Stimulated activated CD4-positive, alpha-beta T cell treated with anti-CD3 and anti-CD28 coated beads, Interleukin-2, amount 100 ng/mL, for 24 hours (primary cell): ENCODE measurements at places on chromosomes 11 and 22.

- no peak for DNase-seq
Measured at GRCh38 chr11:62865635-62866034, 15.1 kb upstream of the SLC3A2 start.

DNA sequence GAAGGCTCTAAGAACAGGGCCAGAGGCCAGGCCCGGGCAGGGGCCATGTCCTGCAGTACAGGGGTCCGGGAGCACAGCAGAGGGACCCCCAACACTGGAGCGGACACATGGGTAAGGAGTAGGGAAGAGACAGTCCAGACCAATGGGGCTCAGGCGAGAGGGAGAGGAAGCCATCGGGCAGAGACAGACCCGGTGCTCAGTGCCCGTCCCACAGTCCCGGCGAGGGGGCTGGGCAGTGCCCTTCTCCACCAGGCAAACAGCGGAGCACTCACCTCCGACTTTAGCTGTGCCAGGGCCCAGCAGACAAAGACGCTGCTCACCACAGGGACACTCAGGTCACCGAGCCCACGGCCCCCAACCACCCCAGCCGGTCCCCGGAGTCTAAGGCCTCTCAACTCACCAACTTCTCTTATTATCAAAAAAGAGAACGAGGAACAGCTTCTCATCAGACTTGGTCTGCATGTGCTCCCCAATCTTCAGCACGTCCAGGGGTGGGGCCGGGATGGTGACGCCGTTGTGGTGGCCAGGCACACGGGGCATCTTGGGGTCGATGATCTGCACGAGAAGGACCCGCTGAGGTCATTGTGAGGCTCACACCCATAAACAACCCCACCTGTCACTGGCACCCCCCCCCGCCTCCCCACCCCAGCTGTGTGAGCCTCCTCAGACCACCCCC is 52.3 kb downstream of the BRD1 start:
- DNase-seq = no peak

GRCh38 chr11:11510939-11511338 is 110.9 kb downstream of the GALNT18 start:
- no peak for DNase-seq

DNA sequence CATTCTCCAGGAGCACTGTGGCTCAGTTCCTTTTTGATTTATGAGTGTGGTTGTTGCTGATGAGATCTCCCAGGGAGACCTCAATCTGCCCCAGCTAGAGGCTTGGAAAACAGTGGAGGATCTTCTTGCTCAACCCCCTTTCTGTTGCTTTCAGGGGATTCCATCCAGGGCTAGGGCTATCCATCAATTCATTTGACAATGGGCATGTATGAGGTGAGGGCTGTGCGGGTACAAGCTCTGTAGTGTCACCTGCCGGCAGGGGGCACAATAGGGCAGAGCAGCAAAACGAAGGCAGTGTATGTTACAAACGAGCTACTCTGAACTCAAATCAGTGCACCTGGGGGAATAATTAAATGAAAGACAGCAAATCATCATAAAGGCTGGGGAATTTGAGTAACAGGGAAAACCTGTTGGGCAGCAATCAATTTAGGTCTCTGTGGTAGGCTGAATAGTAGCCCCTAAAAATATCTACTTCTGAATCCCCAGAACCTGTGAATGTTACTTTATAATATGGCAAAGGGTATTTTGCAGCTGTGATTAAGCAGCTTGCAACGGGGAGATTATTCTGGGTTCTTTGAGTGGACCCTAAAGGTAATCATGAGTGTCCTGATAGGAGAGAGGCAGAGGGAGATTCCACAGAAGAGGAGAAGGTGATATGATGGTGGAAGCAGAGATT is 170.3 kb upstream of the ZBED5 start:
- peak; percentile 83 for DNase-seq

DNA sequence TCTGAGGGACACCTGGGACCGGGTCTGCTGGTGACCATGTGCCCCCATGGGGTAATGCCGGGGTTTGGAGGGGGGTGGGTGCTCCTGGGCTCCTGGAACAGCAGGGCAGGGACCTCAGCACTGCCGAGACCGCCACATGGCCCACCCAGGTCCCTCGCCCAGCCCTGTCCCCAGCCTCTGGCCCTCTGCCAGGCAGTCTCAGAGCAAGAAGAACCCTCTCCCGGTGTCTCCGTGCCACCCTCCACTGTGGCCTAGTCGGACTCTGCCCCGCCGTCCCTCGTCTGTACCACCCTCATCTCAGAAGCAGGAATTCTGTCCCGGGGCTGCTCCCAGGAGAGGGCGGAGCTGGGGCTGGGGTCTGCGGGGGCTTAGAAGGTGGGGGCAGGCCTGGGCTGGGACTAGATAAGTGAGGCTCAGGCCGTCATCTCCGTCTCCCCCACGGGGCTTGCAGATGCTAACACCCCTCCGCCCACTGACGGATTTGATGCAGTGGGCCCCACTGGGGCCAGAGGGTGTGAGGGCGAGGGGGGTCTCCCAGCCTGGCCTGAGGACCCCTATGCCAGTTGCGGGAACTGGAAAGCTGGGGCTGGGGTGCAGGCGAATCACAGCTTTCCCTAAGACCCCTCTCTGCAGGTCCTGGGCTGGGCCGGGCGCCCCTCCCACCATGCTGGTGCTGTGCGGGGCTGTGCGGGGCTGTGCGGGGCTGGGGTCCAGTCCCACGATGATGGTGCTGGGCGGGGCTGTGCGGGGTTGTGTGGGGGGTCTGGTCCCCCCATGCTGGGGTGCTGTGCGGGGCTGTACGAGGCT is 1.1 kb downstream of the MUC5AC start:
- no peak for DNase-seq

DNA sequence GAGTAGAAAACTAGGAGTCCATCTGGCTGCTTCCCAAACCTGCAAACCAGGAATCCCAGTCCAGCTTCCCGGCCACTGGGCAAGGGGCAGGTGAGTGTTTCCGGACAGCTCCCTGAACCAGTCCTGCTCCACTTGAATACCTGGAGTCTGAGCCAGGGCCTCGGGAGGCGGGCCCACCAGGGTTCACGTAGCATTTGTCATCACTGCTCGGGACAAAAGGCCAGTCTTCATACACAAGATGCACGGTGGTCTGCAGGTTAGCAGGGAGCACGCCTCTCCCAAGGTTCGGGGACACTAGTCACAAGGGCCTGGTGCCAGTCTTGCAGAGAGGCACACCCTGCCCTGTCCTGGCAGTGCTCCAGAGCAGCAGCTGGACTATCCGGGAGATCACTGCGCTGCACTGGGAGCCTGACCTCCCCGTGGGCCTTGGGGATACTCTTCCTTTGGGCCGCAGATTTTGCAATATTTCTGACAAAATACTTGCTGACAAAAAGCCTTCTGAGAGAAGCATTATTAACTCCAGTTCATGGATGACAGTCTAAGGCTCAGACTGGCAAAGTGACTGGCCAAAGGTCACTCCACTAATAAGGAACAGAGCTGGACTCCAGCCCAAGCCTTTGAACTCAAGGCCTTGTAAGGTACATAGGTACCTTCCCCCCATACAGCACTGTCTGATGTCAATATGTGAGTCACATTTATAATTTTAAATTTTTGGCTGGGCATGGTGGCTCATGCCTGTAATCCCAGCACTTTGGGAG is 25.1 kb downstream of the CD6 start:
- no peak for DNase-seq

DNA sequence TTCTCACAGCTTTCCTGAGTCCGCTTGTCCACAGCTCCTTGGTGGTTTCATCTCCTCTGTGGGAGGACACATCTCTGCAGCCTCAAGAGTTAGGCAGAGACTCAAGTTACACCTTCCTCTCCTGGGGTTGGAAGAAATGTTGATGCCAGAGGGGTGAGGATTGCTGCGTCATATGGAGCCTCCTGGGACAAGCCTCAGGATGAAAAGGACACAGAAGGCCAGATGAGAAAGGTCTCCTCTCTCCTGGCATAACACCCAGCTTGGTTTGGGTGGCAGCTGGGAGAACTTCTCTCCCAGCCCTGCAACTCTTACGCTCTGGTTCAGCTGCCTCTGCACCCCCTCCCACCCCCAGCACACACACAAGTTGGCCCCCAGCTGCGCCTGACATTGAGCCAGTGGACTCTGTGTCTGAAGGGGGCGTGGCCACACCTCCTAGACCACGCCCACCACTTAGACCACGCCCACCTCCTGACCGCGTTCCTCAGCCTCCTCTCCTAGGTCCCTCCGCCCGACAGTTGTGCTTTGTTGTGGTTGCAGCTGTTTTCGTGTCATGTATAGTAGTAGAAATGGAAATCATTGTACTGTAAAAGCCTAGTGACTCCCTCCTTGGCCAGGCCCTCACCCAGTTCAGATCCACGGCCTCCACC is 11.7 kb downstream of the RASD2 start:
- DNase-seq = peak; percentile 82

GRCh38 chr11:19803506-19803998 is 90.9 kb downstream of the NAV2 start:
- DNase-seq = no peak

DNA sequence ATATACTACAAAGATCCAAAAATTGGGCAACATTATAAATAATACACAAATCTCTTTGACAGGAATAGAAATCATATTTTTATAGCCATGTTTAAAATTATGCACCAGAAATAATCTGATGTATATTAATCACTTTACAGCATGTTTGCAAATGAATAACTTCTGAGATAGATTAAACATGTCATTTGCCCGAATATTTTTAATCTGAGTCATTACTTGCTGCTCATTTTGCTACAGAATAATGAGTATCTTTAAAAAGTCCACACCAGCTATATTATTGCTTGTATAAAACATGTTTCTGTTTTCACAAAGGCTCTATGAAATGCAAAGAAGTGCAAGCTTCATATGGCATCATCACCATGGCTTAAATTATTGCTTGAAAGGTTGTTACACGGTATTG is 336.8 kb downstream of the GUCY1A2 start:
- DNase-seq = no peak

DNA sequence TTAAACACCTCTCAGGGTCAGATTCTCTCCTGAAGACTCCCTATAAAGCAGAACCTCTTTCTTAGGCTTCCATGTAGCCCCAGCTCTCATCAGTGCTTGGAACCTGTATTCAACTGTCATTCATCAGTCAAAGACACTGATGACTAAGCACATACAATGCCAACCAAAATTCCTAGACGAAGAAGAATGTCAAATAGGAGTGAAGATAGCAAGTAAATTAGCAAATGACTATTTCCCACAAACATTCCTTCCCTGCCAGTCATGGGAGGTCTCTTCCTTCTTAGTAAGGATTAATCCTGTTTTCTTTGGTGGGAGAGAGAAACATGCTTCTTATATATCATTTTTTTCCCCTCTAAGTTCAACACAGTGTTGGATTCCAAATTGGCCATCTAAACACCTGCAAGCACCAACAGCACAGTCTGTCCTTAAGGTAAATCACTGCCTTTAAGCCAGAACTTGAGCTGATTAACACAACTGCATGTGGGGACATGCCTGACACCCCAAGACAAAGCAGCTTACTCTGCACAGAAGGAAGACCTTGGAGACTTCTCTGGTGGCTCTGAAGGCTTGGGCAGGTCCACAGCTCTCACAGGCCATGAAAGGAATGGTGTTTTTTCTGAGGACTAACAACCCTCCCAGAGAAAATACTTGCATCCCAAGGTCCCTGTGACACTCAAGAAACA is 47.5 kb upstream of the ME3 start:
- DNase-seq = no peak

- no peak for DNase-seq
Measured at GRCh38 chr11:118068945-118069612, 7.8 kb upstream of the TMPRSS4 start.

GRCh38 chr11:77604281-77604680 is 14.5 kb downstream of the AQP11 start:
- no peak for DNase-seq

DNA sequence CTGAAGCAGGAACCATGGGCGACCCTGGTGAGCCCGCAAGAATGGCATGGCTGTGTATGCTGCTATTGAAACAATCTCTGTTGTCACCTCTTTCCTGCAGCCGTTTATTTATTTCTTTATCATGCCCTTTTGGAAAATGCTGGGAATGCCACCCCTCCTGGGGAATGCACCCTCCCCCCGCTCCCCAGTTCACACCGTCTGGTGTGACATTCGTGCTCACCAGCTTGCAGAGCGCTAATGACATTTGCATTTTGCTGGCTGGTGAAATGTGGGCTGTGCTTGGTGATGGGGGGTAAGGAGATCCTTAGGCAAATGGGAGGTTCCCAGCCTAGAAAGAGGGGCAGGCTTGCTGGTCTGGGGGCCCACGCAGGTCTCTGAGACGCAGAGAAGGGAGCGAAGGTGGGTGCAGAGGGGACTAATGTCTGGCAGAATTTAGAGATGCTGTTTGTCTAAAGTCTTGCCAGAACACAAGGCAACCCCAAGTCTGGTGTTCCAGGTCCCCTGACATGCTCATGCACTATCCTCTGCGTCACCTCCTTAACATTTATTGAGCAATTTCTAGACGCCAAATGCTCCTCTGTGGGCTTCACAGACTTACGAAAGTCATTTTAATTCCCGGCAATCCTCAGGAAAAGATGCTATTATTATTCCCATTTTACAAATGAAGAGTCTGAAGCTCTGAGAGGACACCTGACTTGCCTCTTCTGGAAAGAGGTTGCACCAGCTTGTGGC is 91.7 kb downstream of the TP53I11 start:
- DNase-seq = no peak

GRCh38 chr22:36467042-36467810 is 14.2 kb downstream of the TXN2 start:
- no peak for DNase-seq

- DNase-seq = no peak
Measured at GRCh38 chr22:26159886-26160285, 9.4 kb upstream of the SEZ6L start.

DNA sequence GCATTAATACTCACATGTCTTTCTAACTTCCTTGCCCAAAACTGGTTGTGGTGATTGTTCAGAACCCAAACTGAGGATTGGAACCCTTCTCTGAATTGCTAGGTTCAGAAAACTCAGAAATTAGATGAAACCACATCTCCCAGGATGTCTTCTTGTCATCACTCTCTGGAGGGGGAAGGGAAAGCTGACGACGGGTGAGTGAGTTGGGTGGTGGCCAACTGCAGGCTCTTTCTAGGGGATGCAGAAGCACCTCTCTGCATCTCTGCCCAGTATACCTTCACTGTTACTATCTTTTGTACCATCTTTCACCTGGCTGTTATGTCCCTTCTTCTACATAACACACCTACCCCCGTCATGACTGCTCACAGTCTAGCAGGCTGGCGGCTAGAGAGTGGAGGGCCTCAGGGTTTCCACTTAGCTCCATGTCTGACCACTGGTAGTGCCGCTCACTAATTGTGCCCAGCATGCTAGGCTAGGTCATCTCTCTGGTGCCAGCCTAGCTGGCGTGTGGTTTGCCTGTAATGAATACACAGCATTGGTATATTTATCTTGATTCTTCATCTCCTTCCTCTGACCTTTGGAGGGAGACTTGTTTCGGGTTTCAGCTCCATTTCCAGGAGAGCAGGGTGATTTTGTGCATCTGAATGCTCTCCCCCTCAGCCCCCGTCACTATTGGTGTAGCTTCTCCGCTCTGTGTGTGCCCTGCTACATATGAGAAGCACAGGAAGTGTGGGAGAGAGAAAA is 7.3 kb downstream of the GRAMD1B start:
- no peak for DNase-seq

DNA sequence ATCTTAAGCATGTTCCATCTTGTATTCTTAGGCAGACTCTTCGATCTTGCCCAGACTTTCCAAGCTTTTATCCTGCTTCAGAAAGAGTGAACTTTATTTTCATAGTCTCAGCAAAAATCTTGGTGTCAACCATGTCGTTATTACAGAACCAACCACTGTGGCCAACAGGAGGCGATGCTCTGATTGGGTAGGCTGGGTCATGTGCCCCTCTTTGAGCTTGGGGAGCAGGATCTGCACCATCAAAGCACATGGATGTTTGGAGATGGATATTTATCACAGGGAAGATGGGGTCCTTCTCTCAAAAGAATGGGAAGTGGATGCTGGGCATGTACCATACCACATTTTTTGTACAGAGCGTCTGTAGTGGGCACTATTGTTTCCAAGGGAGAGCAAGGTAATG is 197.4 kb downstream of the MYO18B start:
- DNase-seq = no peak

GRCh38 chr22:45869340-45869847 is 107.6 kb downstream of the WNT7B start:
- peak; percentile 6 for DNase-seq
